NCI-H1930 (cell line): ENCODE measurements at places on chromosomes 2 and 18.

GRCh38 chr2:98614024-98614739 lies 5.8 kb downstream of the UNC50 start:
- no peak for DNase-seq

DNA sequence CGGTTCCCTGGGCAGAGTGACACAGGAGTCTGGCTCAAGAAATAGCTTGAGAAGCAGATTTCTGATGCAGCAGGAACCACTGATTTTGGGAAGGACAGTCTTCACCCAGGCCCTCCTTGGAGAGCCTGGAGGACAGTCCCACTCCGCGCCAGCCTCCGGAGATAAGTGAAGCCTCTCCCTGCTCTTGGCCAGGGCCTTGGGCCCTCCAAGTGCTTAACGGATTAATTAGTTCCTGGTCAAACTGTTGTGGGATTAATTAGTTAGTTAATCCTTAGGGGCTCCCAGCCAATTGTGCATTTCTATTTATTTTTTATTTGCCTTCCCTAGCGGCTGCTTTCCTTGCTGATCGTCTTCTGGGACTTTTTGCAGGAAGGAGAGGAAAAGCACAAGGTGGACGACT lies 19.6 kb downstream of the CPLX4 start:
- no peak for DNase-seq

DNA sequence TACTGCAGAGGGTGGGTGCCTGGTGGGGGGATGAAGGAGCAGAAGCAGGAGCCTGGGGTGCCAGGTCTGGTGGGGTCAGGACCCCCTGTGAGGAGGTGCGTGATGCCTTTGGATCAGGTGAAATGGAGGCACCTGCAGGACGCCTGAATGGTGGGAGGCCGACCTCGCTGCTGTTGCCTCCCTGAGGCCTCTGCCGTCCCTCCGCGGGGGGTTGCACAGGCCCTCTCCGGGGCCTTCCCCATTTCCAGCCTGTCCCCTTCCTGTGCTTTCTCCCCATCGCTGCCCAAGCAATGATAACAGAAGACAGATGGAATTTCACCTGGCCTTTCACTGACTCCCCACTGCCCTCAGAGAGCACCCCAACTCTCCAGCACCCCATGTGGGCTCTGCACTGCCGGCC lies 259.3 kb downstream of the ALPK2 start:
- no peak for DNase-seq

GRCh38 chr18:3604498-3605408 lies 154.8 kb downstream of the TGIF1 start:
- no peak for DNase-seq

- DNase-seq = no peak
Measured at GRCh38 chr2:150878356-150878755, 383.3 kb downstream of the RBM43 start.
